ENCODE measurements at places on chromosomes 16 and 17. TPM values are rescaled to one million over a fixed set of nuclear protein-coding genes. Genes with fewer than 3 reads are reported as not detected.

- no peak for DNase-seq
These were observed 19.8 kb downstream of the REXO5 start for GRCh38 chr16:20826039-20826566.

DNA sequence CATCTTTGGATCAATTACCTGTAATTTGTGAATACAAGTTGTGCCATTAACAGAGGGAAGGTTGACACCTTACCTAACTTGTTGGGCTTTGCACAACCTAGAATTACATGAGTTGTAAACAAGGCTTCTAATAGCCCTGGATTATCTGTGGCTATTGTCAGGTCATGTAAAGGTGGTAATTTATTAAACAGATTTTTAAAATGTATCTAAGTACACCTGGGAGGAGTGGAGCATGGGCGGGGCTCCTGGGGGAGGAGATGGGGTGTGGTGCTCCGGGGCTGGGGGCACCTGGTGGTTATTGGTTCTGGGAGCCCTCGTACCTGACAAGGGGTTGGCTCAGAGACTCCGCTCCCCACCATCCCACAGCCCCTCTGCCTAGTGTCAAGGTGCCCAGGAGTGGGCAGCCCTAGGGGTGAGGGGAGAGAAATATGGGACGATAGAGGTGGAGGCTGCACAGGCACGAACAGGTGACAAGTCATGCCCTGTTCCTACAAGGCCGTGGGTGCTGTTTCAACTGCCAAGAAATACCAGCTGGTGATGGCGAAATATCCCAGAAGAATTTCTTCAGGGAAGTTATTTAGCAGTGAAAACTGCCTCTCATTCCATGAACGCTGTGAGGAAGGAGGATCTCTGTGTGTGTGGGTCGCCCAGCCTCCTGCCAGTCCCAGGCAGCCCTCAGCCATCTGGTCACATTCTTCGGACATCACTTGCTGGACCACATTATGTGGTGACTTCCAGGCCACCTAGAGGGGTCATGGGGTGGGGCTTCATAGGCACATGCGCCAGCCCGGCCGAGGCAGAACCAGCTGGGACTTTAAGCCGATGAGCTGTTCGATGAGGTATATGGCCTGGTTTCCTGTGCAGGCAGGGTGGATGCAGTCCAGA lies 55.5 kb upstream of the IRX3 start:
- DNase-seq, result no peak

DNA sequence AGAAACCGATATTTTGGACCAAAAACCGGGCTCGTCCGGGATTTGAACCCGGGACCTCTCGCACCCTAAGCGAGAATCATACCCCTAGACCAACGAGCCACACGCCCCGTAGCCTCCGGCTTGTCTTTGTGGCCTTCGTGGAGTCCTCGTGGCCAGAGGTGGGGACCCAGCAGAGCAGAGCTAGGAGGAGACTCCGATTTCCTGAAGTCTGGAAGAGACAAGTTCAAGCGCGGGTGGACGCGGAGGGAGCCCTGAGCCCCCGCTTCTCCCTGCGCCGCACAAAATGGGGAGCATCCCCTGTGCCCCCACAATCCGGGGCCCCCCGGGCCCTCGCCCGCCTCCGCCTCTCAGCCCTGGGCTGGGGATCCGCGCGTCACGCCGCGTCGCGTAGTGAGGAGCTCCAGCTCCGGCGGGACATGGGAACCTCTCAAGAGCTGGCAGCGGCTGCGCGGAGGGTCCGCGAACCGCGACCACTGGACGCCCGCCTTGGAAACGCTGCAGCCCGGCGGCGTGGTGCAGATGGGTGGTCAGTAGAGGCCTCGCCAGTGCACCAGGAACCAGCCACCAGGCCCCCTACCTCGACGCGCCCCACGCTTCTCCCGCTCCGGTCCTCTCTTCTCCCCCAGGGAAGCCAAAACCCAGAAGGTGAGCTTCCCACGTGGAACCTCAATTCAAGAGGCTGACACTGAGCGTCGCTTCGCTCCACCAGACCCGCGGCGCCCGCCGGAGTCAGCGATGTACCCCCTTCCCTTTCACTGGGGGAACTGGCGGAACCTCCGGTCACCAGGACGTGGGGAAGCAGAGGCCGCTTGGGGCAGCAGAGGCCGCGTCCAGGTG lies 5.2 kb upstream of the OR1F1 start:
- no peak for DNase-seq

DNA sequence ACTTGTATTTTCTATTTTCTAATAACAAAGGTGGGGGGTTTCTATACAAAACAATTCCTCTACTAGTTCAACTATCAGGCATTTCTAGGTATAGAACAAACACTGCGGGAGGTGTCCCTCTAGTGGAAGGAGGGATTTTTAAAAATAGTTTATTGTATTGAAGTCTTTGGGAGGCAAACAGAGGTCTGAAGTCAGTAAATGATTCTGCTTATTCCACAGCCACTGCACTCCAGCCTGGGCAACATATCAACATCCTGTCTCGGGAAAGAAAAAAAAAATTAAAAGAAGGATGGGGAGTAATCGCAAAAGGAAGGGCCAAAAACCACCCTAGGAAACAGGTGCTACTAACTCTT lies 648 bp upstream of the ERCC4 start:
- no peak for DNase-seq

- DNase-seq, result no peak
These were observed 11.7 kb downstream of the TMEM238L start for GRCh38 chr17:10792151-10792550.

GRCh38 chr16:17511340-17511739 lies 40.6 kb upstream of the XYLT1 start:
- no peak for DNase-seq

GRCh38 chr16:3825940-3826339 lies 54.6 kb downstream of the CREBBP start:
- no peak for DNase-seq

- no peak for DNase-seq
These were observed 644 bp upstream of the RHOT1 start for GRCh38 chr17:32141679-32142037.

DNA sequence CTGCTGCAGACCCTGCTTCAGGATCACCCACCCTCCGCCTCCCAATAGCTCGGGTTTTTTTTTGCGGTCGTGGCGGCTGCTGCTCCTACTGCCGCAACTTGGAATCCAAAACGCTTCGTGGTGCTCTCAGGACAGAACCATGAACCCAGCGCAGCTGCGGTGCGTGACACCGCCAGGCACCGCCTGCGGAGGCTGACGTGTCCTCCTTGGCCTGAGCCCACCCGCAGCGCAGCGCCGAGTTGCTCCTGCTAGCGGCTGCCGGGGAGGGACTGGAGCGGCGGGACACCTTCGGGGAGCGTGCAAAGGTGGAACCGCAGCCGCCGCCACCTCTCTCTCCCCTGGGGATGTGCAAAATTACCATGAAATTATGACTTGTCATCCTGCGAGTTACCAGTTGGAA lies 1893.0 kb downstream of the TP53TG3F start:
- DNase-seq, result no peak

DNA sequence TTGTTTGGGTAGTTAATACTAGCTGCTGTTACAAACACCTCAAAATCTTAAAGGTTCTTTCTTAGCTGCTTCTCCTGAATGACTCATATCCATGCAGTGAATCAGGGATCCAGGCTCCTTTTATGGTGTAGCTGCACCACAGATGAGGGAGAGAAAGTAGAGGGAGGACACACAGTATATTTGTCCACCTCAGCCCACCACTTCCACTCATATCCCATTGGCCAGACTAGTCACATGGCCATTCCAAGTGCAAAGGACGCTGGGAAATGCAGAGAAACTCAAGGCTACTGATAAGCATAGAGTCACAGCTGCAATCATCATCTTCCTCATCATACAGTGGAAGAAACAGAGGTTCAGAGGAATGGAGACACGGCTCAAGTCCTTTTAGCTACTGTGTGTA lies 63.8 kb downstream of the GSG1L start:
- no peak for DNase-seq

DNA sequence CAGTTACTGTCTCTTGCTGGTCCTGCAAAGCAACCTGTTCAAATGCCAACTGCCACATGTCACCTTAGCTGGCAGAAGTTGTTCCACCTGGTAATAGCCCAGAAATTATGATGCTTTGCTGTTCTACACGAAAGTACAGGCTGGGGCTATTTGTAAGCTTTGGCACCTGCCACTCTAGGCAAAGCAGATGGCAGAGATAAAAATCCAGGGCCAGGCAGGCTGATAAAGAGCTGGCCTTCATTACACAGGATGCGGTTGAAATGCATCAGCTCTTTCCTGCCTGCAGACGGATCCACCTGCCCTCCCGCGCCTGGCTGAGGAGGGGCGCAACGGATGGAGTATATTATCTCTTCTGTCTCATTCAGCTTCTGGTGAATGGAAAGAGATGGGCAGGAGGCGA lies 29.3 kb upstream of the KDM8 start:
- DNase-seq, result no peak

DNA sequence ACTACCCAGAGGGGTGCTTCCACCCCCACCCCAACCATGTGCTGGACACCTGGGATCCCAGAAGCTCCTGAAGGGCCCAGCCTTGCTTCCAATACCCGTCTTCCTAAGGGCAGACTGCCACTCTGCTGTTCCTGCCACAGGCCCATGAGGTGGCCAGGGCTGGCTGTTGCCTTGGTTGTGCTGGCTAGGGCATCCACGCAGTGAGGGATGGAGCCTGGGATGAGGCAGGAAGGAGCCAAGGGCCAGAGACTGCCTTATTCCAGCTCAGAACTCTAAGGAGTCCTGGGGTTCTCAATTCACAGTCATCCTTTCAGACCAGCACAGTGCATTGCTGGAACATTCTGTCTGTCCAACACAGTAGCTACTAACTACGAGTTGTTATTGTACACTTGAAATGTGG lies 37.8 kb downstream of the BCO1 start:
- DNase-seq, result no peak

- peak; percentile 46 for DNase-seq
These were observed 3.9 kb downstream of the SMIM5 start for GRCh38 chr17:75637143-75637538.

- no peak for DNase-seq
These were observed 3.2 kb upstream of the ASB16 start for GRCh38 chr17:44167181-44167861.

DNA sequence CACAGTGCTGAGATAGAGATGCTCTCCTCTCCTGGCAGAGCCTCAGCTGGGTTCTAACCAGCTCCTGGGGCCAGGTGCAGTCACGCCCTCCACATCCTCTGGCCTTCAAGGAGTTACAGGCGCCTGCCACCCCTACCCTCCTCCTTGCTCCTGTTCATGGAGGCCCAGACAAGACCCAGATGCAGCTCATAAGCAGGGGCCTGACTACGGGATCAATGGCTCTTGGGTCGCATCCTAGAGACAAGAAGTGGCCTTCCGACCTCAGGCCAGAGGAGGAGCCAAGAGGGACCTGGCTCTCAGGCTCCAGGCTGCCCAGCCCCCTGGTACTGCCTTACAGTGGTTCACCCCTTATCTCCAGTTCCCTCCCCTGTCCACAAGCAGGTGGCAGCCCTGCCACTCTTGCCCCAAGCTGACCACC lies 23.0 kb downstream of the ARHGAP27 start:
- no peak for DNase-seq

DNA sequence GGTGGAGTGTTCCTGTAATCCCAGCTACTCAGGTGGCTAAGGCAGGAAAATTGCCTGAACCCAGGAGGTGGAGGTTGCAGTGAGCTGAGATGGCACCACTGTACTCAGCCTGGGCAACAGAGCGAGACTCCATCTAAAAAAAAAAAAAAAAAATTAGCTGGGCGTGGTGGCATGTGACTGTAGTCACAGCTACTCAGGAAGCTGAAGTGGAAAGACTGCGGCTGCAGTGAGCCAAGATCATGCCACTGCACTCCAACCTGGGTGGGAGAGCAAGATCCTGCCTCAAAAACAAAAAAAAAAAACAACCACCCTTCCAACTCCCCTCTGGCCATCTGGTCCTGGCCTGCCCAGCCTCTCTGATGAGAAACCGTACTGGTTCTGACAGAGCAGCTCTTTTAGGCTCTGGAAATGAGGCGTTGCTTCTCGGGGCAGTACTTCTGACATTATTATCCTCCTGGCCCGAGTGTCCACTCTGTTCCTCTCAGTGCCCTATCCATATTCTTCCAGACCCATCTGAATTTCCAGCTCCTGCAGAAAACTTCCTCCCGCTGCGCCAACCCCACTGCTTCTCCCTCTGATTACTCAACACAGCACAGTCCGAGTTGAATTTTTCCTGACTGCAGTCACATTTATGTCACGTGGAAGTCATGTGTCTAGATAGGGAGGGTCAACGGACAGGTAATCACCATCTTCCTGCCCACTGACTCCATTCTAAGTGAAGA lies 13.3 kb downstream of the GGA2 start:
- peak; percentile 51 for DNase-seq

- no peak for DNase-seq
These were observed 27.3 kb downstream of the HIC1 start for GRCh38 chr17:2082003-2082781.

- no peak for DNase-seq
These were observed 8.8 kb downstream of the FAM171A2 start for GRCh38 chr17:44354582-44355561.

DNA sequence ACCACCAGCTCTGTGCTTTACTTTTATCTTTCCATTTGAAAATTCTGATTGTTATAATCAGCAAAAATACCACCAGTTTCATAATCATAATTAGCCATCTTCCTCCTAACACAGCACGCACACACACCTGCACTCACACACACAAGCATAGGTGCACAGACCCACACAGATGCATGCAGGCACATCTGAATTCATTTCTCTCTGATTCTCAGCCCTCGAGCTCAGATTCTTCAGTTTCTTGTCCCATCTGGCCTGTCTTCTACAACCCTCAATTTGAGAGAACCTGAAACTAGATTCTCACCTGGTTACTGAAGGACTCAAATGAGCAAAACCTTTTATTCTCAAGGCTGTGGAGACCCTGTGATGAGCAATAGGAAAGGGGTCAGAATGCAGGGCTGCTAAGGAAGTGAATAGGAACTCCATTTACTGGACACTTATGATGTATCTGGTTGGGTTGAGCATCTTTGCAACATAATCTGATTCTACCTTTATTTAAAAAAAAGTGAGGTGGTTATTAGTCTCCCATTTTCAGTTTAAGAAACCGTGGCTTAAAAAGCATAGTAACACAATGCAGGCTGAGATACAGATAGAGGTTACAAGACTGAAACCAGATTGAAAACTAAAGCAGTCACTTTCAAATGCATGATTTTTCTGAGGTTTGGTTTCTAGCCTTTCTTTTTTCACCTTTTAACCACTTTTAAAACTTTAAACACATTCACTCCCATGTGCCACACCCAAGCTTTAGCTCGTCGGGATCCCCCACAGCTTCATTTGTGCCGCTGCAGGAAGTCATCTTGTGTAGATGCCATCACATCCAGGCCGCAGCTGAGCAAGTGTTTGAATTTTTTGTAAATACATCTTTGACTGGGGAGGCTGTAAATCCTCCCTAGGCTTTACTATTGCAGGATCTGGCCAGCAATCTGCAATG lies 9.4 kb downstream of the KRT33A start:
- DNase-seq, result no peak

MT1G gene
- total RNA-seq, result 55.2 TPM

MYH3 gene
- 3.4 TPM for total RNA-seq

KRT16 gene
- not detected for total RNA-seq

PSMC5 gene
- total RNA-seq, result 112 TPM

ZFPM1 gene
- total RNA-seq, result 72.0 TPM

PRDM7 gene
- total RNA-seq, result not detected

DNAI2 gene
- 0.32 TPM for total RNA-seq

KCNH6 gene
- total RNA-seq, result not detected
